Adipocyte (in vitro differentiated cells): ENCODE measurements at places on chromosomes 5 and 9.

DNA sequence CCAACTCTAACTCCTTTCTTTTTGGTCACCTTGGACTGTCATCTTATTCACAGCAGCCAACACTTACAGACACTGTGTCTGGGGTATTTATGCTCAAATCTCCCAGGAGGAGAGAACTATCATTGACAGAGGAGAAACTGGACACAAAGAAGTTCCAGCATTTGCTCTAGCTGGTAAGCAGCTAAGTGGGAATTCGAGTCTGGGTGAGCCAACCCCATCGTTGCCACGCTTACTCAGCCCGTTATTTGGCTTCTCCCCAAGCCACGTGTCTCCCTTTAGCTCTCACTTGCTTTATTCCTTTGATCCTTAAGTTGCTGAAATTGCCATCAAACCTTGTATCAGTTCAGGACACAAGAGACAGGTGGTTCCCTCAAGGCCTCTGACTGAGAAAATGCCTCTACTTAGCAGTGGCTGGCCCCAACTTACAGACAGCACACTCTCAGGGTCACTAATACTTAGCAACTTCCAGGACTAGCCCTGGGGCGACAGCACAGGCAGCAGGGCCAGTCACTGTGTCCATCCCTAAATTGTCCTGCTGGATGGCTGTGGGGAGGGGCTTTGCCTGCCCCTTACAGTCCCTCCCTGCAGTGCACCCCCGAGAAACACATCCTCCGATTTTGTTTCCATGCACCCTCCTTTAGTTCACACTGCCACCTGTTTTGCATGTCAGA, 1.4 kb downstream of the SLC36A2 start:
- peak; percentile 7 for DNase-seq

GRCh38 chr9:10007356-10007755, 605.4 kb downstream of the PTPRD start:
- no peak for DNase-seq

DNA sequence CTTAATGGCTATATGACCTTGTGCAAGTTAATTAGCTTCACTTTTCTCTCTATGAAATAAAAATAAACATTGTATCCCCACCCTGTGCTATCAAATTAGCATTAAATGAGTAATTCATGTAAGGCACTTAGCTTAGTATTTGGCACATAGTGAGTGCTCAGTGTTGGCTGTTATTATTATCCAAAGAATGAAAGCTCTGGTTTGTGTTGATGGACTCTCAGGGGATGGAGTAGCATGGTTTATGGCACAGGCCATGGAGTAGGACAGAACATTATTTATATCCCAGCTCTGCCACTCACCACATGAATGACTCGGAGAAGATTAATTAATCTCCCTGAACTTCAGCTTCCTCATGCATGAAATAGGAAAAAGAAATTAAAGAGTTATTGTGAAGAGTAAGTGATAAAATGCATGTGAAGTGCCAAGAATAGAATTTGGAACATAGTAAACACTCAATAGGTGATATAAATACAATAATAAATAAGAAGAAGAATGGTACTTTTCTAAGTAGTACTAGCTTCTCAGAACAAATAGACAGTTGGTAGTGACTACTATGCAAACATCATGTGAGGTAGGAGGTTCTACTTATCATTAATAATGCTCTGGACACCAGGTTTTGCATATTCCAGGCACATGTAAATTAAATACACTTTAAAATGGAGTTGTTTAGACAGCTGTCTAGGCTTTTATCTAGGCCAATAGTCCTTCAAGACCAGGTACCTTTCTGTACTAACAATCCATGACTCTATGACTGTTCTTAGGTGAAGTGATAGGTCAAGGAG, 146.4 kb downstream of the GRIA1 start:
- no peak for DNase-seq

- no peak for DNase-seq
Observed at GRCh38 chr5:176736931-176737745, 73.2 kb upstream of the UNC5A start.

- no peak for DNase-seq
Observed at GRCh38 chr9:127209948-127210640, 54.5 kb upstream of the GARNL3 start.
